SK-N-MC (cell line): ENCODE measurements at places on chromosomes 6 and 20.

DNA sequence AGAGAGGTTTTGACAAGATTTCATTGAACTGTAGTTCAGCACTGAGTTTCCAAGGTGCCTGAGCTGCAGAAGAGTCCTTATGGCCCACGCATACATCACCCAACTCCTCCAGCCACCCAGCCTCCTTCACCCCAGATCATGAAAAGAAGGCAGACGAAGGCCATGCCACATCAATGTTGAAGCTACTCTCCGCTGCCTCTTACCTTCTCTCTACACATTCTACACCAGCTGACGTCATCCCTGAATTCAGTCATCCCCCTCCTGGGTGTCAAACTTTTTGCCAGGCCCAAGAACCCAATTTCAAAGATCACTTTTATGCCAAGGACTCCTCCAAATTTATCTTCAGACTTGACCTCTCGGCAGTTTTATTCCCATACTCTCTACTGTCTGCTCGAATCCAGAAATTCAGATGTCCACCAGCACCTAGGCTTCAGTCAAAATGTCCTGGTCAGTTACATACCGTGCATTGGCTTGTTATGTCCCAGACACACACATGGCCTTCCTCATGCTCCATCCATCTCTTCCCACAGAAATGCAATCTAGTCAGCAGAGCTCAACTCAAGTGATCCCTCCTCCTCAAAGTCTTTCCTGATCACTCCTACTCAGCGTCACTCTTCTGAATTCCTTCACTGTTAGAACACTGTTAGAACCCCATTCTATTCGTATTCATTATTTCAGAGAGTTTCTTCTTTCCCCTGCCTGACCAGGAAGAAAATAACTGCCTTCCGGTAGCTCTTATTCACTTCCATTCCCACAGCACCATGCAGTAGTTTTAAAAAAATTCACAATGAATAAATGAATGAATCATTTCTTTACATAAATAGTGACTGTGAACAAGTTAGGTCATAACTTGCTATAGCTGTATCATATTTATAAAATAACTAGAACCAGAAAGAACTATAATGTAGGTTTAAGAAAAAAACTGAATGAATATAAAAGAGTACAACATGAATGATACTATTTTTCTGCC, 11.5 kb downstream of the ATXN1 start:
- DNase-seq = no peak

GRCh38 chr6:39268721-39269120, 39.4 kb upstream of the KCNK5 start:
- no peak for DNase-seq

DNA sequence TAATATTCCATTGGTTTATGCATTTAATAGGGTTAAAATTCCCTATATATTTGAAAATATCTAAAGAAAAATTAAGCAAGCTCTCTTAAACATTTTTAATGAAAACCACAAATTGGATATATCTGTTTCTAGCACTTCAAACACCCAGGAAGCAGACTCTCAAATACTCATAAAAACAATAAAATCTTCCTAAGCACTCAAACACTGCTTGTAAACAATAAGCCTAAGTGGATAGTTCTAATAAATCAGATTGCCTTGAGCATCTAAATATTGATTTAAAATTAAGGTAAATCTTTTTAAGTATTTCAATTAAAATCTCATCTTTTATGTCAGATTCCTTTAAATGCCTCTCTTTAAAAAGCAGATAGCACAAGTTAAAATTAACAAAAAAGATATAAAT, 254.4 kb downstream of the KCNQ5 start:
- DNase-seq = no peak

- DNase-seq = no peak
Observed at GRCh38 chr20:33005908-33006775, 1.4 kb upstream of the BPIFB2 start.

- no peak for DNase-seq
Observed at GRCh38 chr6:14734416-14735340, 511.2 kb upstream of the JARID2 start.

- no peak for DNase-seq
Observed at GRCh38 chr6:1542764-1543163, 67.0 kb upstream of the FOXC1 start.

- DNase-seq = no peak
Observed at GRCh38 chr6:165826487-165827189, 163.6 kb upstream of the PDE10A start.

DNA sequence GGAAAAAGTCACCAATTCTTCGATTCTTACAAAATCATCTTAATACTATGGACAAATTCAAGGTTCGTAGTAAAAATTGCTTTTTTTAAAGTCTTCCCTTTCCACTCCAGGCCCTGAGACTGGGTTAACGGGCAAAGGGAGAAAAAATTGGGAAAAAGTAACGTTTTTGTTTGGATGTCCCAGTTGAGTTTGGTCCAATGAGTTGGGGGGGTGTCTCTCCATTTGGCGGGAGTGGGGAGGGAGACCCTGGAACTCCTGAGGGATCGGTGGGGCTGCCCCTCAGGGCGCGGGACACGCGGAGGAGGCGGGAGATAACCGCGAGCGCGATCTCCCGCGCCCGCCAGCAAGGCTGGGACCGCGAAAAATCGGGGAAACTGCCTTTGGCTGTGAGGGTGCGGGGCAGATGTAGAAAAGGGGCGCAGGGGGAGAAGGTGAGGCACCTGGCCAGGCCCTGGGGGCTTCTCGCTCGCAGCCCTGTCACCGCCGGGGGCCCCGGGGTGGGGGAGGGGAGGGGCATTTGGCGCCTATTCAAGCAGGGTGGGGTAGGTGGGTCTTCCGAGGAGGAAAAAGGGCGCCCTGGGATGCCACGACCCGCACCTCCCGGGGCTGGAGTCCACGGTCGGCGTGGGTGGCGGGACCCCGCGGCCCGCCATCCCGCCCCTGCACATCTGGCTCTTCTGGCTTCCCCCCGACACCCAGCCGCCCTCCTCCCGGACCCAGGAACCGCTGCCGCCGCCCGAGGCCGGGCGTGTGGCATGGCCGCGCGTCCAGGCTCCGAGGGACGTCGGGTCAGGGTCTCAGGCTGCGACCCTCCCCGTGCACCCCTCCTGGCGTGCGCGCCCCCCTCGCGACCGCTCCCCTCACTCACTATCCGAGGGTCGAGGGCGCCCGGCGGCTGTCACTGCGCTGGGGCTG, 595 bp downstream of the FBXO5 start:
- no peak for DNase-seq

DNA sequence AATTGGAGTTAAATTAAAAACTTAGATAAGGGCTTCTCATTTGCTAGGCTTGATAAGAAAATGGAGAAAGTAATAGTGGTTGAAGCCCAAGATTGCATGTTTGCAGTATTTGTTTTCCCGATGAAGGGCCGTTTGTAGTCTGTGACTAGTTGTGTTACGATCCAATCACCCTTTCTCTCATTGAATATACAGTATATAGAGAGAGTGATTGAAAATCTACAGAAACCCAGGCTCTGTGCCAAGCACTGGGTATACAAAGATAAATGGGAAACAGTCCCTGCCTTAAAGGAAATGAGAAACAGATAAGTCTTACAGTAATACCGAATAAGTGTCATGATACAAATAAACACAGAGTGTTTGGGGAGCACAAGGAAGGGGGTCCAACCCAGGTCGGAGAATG, 55.2 kb upstream of the CDKAL1 start:
- no peak for DNase-seq

DNA sequence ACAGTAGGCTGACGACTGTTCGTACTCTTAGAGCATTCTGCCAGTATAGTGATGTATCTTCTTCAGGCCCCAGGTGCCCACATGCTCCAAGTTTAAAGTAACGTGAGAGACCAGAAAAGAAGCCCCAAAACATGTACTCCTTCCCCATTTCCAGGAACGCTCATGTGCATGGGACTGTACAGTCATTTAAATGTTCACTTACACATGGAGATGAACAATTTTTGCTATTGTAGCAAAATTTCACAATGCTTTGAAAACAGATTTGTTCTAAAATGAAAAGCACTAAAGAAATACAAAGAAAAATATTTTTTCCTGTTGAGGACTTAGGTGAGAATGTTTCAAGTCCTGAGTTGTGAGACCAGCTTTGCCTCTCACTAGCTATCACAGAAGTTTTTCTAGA, 269.3 kb upstream of the PRDM1 start:
- DNase-seq = no peak

DNA sequence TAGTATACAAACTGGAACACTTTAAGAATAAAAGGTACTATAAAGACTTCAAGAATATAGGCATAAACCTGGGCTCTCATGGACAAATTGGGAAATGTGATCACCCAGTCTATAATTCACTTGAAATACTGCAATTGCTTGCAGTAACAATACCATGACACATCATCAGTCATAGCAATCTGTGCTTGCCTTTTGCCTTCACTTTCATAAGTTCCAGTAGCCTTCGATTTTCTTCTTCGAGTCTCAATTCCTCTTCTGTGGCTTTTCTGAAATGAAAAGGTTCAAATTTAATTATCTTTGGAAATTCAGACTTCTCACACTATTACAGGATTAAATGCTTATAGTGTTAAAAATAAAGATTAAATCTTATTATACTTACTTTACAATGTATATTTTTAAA, 96.3 kb upstream of the ZBTB24 start:
- no peak for DNase-seq

GRCh38 chr6:156316583-156317125, 460.5 kb upstream of the ARID1B start:
- no peak for DNase-seq

DNA sequence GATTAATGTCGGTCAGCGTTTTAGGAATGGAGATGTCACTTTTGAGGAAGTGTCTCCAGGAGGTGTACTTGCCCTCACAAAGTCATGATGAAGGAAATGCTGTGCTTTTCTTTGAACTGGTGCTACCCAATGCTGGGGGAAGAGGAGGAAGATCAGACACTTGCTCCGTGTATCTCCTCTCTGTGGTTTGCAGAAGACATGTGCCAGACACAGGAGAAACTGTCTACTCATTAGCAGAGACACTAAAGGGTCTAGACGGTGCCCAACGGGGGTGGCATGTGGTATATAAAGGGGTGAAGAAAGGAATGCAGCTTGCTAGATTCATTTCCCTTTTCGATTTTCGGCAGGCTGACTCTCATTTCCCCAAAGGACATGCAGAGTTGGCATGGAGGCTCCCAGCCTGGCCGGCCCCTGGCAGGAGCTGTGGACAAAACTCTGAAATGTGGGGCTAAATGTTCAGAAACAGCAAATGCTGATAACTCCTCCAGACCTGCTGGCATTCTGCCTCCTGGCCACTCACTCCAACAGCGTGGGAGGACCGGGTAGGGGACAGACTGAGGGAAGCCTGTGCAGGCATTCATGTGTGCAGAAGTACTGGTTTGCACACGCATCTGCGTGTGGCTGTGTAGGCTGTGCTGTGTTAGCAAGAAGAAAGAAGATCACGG, 59.6 kb upstream of the QKI start:
- DNase-seq = no peak

DNA sequence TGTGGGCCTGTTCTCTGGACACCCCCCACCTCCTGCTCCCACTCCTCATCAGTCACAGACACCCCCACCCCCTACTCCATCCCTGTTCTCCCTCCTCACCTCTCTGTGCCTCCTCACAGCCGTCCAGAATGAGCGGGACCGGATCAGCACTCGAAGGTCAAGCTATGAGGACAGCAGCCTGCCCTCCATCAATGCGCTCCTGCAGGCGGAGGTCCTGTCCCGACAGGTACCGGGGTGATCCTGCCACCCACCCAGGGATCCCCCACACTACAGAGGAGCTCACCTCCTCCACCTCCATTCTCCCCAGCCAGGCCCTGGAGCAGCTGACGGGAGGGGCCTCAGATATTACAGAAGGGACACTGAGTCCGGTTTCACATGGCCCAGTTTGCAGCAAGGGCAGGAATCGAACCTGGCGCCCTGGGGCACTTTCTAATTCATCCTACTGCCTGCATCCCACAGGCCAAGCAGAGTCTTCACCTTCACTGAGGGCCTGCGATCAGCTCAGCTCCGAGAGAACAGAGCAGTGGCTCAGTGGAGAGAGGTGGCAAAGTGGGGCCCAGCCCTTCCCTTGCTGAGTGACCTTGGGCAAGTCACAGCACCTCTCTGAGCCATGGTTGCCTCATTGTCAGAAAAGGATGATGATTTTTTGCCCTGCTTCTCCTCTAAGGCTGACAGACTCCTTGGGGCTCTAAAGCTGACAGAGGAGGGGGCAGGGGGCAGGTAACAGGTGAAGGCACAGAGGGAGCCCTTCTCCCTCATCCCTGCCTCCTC, 58.3 kb downstream of the HNF4A start:
- DNase-seq = no peak

GRCh38 chr6:128508588-128509296, 11.7 kb downstream of the PTPRK start:
- no peak for DNase-seq

DNA sequence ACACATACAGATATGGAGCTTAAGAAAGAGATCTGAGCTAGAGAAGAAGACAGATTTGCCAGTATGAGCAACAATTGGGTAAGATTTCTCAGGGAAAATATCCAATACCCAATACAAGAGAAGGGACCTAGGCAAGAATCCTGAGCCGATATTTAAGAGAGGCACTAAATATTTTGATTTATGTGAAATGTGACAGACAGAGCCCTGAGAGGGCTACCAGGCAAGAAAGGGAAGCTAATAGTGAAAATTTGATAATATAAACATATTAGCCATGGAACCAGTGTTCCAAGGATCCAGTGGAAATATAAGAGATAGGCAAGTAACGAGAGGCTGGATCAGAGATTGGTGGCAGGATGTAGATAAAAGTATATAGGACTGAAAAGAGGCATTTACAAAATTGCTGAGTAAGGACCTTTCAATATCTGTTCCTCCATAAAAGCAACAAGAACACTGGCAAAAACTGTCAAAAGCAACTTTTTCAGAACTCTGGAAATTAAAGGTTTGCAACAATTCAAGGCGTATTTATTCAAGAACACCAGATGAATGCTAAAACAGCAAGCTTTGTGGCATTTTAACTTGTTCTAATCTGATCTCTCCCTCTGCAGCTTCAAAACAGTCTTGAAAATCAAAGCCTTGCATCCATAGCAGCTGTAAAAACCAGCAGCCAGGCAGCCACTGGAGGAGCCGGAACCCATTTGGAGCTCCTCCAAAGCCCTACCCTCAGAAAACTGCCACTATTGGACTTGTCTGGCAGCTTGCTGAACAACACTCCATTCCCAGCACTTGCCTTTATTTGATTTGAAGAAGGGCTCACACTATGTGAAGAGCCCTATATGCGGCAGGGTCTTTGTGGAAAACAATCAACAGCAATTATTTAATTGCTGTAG, 58.8 kb downstream of the REV3L start:
- DNase-seq = peak; percentile 42
